ENCODE measurements at places on chromosomes 7 and 10.

- DNase-seq, result no peak
These were observed 651.8 kb downstream of the PARD3 start for GRCh38 chr10:34163075-34163905.

GRCh38 chr10:80526218-80526617 is 11.5 kb upstream of the SH2D4B start:
- no peak for DNase-seq

GRCh38 chr10:15167411-15168290 is 842 bp downstream of the NMT2 start:
- DNase-seq, result peak; percentile 44

- no peak for DNase-seq
These were observed 8.3 kb downstream of the BMI1 start for GRCh38 chr10:22329150-22329549.

DNA sequence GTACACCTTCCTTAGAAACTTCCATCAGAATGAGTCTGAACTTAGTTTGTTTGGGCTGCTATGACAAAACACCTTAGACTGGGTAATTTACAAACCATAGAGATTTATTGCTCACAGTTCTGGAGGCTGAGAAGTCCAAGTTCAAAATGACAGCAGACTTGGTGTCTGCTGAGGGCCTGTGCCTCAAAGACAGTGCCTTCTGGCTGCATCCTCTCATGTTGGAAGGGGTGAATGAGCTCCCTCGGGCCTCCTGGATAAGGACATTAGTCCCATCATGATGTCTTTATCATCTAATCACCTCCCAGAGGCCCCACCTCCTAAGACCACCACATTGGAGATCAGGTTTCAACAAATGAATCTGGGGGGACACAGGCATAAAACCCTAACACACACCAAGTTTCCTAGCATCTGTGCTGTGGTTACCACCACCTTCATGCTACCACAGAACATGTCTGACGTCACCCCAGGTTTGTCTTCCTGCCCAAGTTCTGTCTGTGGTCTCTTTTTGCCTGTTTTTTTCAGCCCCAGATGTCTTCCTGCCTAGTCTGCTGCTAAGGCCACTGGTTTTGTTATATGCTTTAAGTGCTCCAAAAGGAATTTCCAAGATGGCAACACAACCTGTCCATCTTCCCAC is 150.9 kb upstream of the COBL start:
- DNase-seq, result no peak

DNA sequence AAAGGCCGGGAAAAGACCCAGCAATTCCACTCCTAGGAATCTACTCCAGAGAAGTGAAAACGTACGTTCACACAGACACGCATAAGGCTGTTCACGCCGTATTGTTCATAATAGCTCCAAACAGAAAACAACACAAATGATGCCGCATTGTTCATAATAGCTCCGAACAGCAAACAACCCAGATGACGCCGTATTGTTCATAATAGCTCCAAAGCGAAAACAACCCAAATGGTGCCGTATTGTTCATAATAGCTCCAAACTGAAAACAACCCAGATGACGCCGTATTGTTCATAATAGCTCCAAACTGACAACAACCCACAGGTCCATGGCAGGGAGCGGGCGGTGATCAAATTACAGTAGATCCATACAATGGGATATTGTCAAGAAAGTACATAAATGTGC is 85.2 kb upstream of the DNAAF5 start:
- DNase-seq, result peak; percentile 15

DNA sequence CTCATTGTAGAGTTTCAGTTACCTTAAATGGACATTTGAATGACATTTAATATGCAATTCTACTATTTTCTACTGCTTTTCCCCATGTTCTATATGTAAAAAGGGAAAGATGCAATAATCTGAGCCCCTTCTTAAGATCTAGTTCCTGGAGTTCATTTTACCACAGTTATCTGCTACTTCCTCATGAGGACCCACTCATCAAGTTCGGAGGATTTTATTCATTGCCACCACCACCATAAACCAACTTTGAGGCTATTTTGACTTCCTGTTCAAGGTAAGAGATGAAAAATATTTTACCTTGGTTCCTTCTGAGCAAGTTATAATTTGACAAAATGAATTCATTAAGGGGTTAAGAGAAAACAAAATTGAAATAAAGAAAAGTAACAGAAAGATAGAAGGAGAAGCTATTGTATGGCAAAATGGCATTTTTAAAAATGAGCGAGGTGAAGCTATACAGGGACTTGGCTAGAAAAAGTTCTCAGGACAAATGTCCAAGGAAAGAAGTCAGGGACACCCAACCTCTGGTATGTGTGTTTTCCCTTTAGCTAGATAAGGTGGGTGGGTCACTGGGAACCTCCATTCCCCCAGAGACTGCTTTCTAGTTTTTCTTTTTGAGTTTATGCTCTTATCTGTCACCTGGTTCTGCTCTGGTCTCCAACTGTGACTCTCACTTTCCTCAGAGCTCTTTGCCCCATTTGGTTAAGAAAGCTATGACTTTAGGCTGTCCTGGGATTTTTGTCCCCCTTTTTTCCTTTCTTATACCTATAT is 14.9 kb upstream of the FAM3C start:
- no peak for DNase-seq

GRCh38 chr7:36045830-36046341 is 107.2 kb upstream of the EEPD1 start:
- DNase-seq, result no peak

- DNase-seq, result peak; percentile 50
These were observed 498.2 kb downstream of the PHTF2 start for GRCh38 chr7:78296644-78297371.

GRCh38 chr10:72229261-72230251 is 13.5 kb upstream of the ASCC1 start:
- no peak for DNase-seq

DNA sequence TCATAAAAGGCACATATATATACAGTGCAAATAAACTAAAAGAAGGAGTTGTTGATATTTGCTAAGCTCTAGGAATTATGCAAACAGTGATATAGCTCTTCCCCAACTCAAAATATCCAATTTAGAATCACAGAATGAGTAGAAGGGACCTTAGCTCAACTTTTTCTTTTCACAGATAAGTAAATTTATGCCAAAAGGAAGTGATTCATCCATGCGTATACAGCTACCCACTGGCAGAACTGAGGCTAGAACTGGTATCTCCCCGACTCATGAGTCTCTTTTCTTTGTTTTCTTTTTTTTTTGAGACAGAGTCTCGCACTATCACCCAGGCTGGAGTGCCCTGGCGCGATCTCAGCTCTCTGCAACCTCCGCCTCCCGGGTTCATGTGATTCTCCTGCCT is 54.2 kb upstream of the SVIL start:
- DNase-seq, result no peak

GRCh38 chr10:28678687-28679457 is 1.6 kb downstream of the BAMBI start:
- peak; percentile 47 for DNase-seq

DNA sequence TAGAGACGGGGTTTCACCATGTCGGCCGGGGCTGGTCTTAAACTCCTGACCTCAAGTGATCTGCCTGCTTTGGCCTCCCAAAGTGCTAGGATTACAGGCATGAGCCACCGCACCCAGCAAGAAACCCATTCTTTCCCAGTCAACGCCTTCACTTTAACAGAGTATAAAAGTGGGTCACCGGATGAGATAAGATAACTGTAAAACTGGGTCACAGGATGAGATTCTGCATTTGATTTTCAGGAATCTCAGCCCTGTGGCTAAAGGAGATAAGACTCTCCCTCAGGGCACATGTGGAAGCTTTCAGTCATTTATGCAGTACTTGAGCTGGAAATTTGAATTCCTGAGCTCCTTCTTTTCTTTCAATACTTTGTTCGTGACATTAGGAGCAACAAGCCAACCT is 70.8 kb downstream of the LRRC17 start:
- DNase-seq, result no peak

GRCh38 chr10:4647109-4647785 is 178.8 kb upstream of the AKR1E2 start:
- DNase-seq, result no peak

- no peak for DNase-seq
These were observed 18.5 kb downstream of the ITGB1 start for GRCh38 chr10:32939296-32940111.

DNA sequence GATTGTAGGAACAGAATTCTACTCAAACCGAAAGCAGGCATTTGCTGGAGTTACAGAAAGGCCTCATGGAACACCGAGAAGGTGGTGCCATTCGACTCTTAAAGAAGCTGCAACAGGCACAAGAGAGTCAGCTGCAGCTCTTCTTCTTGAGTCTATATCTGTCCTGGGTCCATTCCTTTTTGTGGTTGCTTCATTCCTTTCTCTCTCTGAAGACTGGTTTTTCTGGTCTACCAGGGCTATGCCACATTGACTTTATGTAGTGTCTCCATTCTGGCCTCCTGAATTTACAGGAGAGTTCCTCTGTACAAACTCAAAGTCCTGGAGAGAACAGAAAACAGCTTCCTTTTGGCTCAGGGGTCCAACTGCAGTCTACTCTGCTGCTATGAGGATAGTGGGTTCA is 132.8 kb downstream of the CFTR start:
- no peak for DNase-seq

DNA sequence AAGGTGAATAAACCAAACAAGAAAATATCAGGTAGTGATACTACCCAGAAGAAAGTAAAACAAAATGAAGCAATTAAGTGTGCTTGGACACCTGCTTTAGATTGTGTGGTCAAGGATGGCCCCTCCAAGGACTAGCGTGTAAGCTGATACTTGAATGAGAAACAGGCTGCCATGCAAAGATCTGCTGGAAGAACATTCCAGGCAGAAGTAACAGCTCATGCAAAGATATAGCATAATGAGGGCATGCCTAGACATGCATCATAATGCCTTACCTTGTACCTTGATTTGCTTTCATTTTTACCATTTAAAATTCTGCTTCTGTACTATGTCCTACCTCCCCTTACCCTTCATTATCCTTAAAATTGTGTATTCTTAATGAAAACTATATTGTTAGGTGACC is 74.8 kb upstream of the HDAC9 start:
- DNase-seq, result no peak

DNA sequence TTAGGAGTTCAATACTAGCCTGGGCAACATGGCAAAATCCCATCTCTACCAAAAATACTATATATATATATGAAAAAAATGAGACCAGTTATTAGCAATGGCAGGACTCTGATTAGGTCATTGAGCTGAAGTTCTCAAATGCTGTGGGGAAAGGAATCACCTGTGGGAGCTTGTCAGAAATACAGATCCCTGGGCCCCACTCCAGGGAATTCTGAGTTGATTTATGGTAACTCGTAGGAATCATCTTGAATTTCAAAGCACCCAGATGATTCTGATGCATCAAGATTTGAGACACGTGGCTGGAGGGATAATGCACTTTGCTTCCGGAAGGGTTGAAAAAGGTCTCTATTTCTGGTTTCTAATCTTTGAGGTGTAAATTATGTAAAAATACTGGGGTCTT is 1.0 kb upstream of the ANKRD1 start:
- DNase-seq, result no peak

- DNase-seq, result no peak
These were observed 114.9 kb upstream of the PRSS58 start for GRCh38 chr7:142372727-142373126.

GRCh38 chr7:33645104-33645503 is 260.2 kb upstream of the BMPER start:
- DNase-seq, result no peak

DNA sequence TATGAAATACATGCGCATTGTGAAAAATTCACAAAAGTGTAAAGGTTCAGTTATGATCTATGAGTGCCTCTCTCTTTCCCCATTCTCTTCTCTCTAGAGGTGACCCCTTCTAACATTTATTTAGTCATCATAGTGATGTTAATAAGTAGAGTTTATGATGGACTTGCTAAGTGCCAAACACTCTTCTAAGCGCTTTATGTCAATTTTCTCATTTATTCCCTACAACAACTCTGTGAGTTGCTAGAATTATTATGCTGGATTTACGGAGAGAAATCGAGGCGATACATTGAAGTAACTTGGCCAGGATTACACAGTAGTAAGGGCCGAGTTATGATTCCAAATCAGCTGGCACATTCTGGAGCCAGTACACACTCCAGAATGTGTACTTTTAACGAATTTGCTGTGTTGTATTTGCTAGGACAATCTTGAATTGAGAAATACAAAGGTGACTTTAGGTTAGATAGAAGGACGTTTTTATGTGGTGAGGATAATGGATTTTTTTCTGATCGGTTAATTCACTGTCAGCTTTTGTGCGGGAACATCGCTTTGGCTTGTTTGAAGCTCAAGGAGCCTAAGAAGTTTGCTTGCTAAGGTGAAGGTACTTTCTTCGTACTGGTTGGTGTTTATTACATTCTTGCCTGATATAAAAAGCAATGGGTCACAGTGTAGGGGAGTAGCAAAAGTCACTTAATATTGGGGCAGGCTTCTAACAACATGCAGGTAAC is 1.4 kb downstream of the ATRNL1 start:
- no peak for DNase-seq

DNA sequence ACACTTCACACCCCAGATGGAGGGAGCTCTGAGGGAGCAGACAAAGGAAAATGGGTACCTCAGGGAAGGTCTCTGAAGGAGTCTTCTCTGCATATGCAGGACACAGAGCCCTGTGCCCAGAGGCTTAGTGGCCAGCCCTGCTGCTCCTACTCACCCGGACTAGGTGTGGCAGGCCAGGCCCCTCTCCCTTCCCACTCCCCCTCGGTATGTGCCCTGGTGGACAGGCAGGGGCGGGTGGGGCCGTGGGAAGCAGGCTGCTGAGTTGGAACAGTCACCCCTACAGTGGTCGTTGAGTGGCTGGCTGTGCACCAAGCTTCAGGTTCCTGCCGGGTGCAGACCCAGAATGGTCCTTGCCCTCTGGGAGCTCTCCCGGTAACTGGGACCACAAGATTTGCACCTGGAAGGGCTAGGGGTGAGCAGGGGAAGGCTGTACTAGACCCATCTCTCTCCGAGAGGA is 68.6 kb downstream of the ZMIZ1 start:
- DNase-seq, result peak; percentile 23

GRCh38 chr10:92009445-92009844 is 85.9 kb downstream of the BTAF1 start:
- DNase-seq, result no peak
